ENCODE measurements at places on chromosomes 12 and 14.

DNA sequence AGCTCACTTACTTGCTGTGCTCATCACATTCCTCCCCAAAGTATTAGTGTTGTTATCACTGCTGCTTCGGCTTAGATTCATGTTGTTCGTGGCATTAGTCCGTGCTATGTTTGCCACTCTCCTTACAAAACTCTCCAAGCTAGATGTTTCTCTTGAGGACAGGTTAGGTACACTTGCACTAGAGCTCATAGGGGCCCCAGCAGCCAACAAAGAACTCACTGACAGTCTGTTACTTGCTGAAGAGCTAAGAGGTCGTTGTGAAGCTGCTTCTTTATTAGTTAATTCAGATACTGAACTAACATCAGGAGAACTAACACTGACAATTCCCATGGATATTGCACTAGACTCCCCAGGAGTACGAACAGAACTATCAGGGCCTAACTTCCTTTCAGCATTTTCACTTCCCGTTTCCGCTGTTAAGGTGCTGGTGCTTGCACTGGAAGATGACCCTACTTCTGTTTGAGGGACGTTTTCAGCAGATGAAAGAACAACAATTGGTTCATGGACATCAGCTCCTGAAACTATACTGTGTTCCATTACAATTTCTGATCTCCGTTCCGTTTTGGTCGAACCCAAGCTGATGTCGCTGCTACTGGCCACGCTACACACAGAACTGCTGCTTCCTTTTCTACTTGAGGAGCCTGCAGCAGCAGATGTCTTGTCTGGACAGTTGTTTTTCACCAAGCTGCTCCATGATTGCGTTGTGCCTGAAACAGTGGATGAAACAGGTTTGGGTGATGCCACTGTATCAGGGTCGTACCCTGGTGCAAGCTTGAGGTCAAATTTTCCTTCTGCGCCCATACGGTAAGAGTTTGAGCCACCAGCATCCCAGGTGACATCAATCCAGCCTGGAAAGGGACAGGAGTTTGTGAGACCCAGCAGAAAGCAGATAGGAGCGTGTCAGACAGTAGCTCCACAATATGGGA lies 78.7 kb downstream of the HECTD1 start:
- no peak for DNase-seq

GRCh38 chr14:73227812-73228781 lies 9.2 kb upstream of the PAPLN start:
- peak; percentile 81 for DNase-seq

GRCh38 chr14:92515546-92516343 lies 2.2 kb downstream of the RIN3 start:
- DNase-seq, result no peak

- DNase-seq, result no peak
These were observed 216.1 kb downstream of the NUAK1 start for GRCh38 chr12:105922670-105923102.

GRCh38 chr12:25156061-25156460 lies 38.9 kb downstream of the DNAI7 start:
- DNase-seq, result no peak

- DNase-seq, result peak; percentile 20
These were observed 1.1 kb downstream of the GXYLT1 start for GRCh38 chr12:42143452-42144157.

DNA sequence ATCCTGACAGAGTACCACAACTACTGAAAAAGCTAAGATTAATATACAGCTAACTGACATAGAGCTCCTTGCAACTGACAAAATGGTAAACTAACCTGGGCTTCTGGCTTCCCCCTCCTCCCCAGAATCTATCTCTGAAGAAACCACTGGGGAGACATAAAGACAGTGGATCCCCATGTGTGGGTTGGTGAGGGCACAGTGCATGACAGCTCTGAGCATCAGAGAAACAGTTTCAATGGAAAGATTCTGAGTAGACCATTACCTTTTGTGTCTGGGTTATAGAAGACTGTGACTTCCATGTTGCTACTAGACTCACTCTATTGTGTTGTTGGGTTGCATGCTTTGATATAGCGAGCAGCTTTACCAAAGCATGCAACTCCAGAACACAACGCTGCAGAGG lies 247.4 kb downstream of the EFCAB11 start:
- DNase-seq, result no peak

GRCh38 chr12:49535921-49536525 lies 2.8 kb upstream of the KCNH3 start:
- DNase-seq, result no peak

DNA sequence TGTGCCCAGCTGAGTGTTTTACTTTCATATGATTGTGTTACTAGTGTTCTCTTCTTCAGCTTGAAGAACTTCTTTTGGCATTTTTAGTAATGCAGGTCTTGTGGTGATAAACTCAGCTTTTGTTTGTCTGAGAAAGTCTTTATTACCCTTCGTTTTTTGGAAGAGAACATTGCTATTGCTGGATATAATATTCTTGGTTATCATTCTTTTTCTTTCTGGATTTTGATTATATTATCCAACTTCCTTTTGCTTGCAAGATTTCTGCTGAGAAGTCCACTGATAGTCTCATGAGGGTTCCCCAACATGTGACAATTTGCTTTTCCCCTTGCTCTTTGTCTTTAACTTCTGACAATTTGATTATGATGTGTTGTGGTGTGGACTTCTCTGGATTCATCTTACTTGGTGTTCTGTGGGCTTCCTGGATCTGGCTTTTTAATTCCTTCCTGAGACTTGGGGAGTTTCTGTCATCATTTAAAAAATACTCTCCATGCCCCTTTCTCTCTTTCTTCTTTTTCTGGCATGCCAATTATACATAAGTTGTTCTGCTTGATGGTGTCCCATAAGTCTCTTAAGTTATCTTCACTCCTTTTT lies 416.8 kb downstream of the CCDC91 start:
- DNase-seq, result no peak

DNA sequence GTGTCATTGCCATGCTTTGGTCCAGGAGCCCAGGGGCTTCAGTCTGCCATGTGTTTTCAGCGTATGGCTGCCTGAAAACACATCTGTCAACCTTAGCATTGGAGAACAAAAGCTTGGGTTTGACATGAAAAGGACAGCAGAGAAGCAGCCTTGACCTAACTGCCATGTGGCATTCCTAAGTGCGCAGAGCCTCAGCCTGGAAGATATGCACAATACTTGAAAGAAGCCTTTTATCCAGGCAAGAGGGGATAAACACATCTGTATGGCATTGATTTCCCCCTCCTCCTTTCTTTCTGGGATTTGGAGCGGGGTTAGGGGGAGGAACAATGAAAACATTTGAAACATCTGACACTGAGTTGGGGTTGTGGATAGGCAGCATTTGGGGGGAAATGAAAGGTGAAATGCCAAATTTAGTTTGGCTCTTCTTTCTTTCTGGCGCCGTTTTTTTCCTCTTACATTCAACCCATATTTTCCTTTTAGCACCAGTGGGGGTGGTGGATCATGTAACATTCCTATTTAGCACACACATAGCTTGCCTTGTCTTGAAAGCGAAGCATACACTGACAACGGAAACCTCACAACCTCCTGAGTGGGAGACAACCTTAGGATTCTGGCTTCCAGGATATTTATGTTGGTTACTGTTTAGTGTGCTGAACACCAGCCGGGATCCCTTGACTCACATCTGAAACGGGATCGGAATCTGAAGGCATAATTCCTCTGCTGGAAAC lies 177.0 kb downstream of the C12orf75 start:
- no peak for DNase-seq

GRCh38 chr14:85466678-85467077 lies 63.3 kb upstream of the FLRT2 start:
- DNase-seq, result no peak

DNA sequence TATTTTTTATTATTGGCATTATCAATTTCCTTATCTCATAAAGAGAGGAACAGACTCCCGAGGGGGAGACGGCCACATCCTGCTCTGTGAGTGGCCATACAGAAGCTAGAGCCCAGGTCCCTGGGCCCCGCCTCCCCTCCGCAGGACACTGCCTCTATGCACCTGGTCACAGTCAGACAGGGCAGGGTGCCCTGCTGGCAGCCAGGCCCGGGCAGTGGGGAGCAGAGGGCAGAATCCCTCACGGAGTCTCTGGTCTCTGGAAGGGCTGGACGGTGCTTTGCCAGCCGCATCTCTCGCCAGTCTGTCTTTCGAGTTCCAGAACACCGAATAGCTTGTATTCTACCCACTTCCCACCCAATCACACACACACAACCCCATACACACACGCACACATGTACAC lies 16.4 kb upstream of the CACNA2D4 start:
- peak; percentile 36 for DNase-seq

- peak; percentile 23 for DNase-seq
These were observed 933.0 kb downstream of the DIO2 start for GRCh38 chr14:79278286-79278797.

- no peak for DNase-seq
These were observed 157.4 kb upstream of the FOXN3 start for GRCh38 chr14:89574420-89574819.

- DNase-seq, result no peak
These were observed 3.9 kb upstream of the ABHD4 start for GRCh38 chr14:22594156-22594716.

GRCh38 chr12:30914986-30915591 lies 11.5 kb upstream of the TSPAN11 start:
- DNase-seq, result no peak
